ENCODE measurements at places on chromosomes 5 and 9.

DNA sequence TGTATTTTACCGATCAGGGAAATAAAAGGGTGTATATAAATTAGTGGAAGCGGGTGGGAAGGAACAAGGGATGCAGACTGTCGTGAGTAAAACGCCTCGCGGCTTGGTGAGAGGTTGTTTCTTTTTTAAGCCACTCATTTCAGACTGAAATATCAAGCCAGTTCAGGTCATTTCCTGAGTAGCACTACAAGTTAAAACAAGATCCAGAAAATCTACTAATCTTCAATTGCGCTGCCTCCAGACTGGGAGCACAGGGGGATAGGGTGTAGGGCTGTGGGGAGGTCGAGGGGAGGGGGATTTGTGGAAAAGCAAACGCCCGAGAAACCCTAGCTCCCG, 140.8 kb downstream of the TSSK1B start:
- no peak for DNase-seq

DNA sequence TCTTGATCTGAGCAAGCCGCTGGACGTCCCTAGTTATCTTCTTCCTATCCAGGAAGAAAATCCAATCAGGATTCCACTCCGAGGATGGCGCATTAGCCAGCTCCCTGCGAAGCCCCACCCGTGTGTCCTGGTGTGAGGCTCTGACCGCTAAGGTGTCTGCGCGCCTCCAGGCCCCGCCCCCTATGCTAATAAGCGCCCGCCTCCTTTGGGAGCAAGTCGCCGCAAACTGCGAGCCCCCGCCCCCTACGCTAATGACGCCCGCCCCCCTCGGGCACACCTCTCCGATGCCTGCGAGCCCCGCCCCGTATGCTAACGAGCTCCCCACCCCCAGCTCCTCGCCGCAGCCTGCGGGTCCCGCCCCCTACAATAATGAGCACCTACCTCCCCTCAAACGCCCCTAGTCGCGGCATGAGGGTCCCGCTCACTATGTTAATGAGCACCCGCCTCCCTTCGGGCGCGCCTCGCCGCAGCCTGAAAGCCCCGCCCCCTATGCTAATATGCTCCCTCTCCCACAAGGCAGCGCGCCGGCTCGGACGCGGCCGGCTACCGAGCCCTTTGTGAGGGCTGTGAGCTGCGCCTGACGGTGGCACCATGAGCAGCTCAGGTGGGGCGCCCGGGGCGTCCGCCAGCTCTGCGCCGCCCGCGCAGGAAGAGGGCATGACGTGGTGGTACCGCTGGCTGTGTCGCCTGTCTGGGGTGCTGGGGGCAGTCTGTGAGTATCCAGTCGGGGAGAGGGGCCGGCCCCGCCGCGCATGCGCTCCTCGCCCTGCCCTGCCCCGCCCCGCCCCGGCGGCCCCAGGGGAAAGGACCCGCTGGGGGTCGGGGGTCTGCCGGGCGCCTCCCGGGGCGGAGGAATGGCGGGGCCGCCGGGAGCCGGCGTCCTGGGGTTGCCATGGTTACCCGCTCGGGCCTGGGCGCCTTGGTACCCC, at the start of gene CACFD1:
Gene CACFD1, plus strand, starts transcription at position 503 of the 929 bp plus-strand sequence. Its CDS starts 89 bp downstream, at position 592.
- peak; percentile 96 for DNase-seq

GRCh38 chr5:131532031-131532640, 102.9 kb downstream of the RAPGEF6 start:
- peak; percentile 34 for DNase-seq

GRCh38 chr9:37218800-37219425, 98.5 kb downstream of the ZCCHC7 start:
- no peak for DNase-seq

GRCh38 chr5:90161414-90161813, 248.1 kb downstream of the CETN3 start:
- DNase-seq = no peak

Measured in NCI-H1930 (cell line).